ENCODE measurements at places on chromosomes 5 and 9.

DNA sequence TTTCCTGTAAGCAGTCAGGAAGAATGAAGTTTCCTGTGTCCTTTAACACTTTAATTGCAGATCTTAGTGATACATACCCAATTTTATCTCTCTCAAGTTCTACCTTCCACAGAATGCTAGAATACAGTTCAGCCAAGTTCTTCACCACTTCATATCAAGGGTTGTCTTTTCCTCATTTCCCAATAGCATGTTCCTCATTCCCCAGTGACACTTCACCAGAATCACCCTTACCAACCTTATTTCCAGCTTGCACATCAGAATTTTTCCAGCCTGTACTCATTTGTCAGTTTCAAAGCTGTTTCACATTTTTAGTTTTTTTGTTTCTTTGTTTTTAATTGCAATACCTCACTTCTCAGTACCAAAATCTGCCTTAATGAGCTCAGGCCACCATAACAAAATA, 126.1 kb downstream of the ESM1 start:
- DNase-seq, result no peak

DNA sequence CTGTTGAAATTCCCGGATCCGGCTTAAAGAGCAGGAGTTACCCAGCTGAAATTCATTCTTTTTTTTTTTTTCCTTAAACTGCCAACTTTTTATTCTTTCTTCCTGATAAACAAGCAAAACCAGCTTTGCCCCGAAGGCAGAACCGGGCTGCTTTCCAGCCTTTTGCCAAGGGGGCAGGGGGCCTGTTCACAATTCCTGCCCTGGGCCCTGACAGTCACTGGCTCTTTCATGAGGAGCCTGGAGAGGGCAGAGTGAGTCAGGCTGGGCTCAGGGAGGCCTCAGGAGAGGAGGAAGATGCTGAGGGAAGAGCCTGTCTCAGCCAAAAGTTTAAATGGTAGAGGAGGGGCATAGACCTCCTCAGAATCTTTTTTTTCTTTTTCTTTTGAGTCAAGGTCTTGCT, 4.8 kb downstream of the GLIPR2 start:
- no peak for DNase-seq

DNA sequence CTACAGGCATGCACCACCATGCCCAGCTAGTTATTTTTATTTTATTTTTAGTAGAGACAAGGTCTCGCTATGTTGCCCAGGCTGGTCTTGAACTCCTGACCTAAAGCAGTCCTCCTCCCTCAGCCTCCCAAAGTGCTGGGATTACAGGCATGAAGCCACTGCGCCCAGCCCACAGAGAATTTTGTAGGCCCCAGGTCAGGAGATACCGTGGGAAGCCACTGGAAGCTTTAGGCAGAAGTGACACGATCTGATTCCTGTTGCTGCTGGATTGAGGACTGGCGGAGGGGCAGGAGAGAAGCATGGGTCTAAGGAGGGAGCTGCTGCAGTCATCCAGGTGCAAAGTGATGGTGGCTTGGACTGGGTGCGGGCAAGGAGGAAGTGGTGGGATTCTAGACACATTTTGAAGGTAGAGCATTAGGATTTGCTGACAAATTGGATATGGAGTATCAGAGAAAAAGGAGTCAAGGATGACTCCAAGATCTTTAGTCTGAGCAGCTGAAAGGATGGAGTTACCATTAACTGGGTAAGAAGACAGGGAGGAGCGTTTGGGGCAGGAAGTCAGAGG, 20.7 kb downstream of the TCF7 start:
- DNase-seq, result peak; percentile 11

GRCh38 chr5:131163276-131164119, 1.6 kb downstream of the HINT1 start:
- no peak for DNase-seq

- no peak for DNase-seq
Measured at GRCh38 chr9:108838017-108838416, 17.8 kb downstream of the ACTL7B start.

- DNase-seq, result no peak
Measured at GRCh38 chr5:128196791-128197190, 113.2 kb downstream of the SLC12A2 start.

DNA sequence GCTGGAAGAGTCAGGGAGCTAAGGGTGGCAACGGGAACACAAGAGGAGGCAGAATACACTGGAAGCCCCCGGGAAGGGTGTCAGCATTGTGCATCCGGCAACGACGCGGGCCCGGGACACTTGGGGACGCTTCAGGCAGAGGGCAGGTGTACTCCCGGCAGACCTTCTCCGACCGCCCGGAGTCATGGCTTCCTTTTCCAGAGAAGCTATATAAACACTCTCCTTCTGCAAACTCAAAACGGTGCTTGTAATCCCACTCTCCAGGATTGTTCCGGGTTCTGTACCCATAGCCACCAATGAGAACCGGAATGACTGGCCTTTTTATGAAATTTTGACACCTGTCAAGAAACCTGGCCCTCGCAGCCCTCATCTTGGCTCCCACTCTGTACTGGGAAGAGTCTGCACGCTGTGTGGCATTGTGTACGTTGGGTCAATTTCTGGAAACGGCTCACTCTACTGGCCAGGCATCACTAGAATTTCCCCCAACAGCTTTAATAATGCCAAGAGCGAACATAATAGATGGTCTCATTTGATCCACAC, 462 bp upstream of the MCC start:
- no peak for DNase-seq

DNA sequence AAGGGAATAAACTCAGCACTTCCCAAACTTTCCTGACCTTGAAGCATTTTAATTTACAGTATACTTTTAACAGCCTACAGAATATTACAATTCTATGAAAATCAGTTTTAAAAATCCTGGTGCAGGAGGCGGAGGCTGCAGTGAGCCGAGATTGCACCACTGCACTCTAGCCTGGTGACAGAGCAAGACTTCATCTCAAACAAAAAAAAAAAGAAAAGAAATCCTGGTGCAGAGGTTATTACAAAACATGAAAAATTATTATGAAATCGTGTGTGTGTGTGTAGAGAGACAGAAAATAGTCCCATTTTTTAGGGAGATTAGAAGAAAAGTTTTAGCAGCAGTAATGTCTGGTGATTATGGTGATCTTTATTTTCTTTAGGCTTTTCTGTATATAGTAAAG, 26.9 kb downstream of the GOLPH3 start:
- DNase-seq, result no peak

- no peak for DNase-seq
Measured at GRCh38 chr9:133948561-133949485, 43.3 kb downstream of the VAV2 start.

- no peak for DNase-seq
Measured at GRCh38 chr9:115063058-115063845, 54.7 kb downstream of the TNC start.

- no peak for DNase-seq
Measured at GRCh38 chr5:1925111-1926070, 42.7 kb upstream of the IRX4 start.

GRCh38 chr5:78376315-78376714, 15.9 kb downstream of the SCAMP1 start:
- no peak for DNase-seq

DNA sequence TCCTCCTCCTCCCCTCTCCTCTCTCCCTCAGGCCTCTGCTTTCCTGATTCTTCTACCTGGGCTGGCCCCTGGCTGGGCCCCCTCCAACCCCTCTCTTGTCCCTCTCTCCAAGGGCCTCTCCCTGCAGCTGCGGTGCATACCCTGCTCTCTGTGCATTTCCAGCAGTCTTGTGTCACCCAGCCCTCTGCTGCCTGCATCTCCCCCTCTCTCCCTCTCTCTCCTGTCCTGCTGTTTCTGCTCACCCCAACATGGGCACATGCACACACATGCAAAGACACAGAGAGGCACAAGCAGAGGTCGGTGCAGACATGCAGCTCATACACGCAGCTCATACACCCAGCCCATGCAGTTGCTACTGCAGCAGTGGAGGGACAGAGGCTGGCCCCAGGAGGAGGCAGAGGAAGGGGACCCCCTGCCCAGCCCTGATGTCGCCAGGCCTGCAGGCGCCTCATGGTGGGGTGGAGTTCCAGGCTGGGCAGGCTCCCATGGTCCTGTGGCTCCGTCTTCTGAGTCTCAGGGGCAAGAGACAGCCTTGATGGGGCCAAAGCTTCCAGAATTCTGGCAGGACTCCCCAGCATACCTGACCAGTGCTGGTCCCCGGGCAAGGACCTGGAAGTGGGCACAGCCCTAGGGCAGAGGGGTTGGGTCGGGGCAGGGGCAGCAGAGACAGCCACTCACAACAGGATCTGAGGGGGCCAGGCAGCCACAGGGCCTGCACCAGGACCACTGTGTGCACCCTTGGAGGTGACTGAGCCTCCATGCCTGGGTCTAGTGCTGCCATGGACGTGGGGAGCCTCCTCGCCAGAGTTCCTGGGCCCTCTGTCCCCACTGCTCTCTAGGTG, 216.9 kb downstream of the C9orf50 start:
- DNase-seq, result no peak

DNA sequence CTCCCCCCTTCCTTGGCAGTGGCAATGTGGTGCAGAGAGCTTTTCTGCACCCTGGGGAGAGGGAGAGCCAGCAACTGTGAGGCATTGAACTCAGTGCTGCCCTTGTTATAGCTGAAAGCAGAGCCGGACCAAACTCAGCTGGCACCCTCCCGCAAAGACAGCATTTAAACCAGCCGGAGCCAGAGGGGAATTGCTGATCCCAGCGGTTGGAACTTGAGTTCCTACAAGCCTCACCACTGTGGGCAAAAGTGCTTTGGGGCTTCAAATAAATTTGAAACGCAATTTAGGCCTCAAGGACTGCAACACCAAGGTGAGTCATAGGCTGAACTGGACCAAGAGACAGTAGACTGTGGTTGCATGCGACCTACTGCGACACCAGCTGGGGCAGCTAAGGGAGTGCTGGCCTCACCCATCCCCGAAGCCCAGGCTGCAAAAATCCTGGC, 207.6 kb upstream of the CDKN2B start:
- DNase-seq, result no peak

GRCh38 chr9:98472216-98472615, 216.8 kb upstream of the TBC1D2 start:
- no peak for DNase-seq

DNA sequence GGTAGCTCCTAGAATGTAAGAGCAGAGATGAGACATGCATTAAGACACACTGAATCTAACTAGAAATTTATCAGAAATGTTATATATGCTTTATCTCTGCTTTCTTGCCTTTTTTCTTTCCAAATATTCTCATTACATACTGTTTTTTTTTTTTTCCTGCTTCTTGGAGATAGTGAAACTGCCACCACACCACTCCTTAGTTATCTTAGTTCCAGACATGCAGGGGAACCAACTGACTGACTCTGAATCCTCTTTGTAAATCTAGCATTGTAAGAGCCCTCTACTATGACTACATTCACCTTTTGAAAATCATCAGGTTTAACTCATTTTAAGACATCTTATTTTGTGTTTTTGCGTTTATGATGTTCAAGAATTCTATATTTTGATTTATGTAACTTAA, 181.3 kb upstream of the ST8SIA4 start:
- DNase-seq, result no peak

GRCh38 chr9:125747765-125748445, 732 bp downstream of the PBX3 start:
- DNase-seq, result no peak

GRCh38 chr5:135876146-135876545, 19.5 kb downstream of the IL9 start:
- DNase-seq, result no peak

- no peak for DNase-seq
Measured at GRCh38 chr9:136562746-136563495, 17.1 kb upstream of the NOTCH1 start.

DNA sequence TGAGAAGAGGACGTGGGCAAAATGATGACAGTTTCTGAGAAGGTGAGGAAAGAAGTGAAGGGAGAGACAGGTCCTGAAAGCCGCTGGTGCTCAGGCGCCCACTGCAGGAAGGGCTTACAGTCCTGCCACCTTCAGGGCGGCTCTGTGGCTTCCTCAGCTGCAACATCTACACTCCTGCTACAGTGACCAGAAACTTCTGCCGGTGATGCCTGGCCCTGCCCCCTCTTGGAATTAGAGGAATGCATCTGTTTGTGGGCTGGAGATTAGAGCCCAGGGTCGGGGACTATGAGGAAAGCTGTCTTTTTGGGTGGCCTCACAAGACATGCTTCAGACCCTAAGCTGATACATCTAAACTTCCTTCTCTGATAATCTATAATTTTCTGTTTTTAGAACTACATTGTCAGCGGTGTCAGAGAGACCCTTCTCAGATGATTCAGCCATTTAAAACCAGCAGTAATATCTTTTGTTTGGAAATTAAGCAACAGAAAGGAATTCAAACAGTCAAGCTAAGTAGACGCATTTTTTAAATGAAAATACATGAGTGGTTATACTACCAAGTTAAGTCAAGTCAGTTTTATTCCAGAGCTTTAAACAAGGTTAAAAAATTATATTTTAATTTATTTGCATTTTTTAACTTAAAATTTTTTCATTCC, 30.4 kb downstream of the PRDM6 start:
- DNase-seq, result no peak

- no peak for DNase-seq
Measured at GRCh38 chr5:113692891-113693457, 179.5 kb downstream of the YTHDC2 start.

DNA sequence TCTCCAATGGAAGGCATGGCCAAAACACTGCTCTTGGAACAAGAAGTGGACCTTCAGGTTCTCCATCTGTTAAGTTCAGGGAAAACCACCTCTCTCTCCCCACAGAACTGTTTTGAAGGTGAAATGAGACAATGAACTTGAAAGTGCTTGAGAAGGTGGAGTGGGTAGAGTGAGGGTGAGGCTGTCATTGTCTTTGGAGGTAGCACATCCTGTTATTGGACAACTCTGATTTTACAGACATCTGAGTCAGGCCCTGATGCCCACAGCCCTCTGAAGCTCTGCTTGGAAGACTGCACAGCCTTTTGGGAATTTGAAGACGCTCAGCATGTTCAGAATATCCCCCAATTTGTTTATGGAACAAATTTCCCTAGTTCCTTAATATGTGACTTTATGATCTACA, 27.6 kb upstream of the TEX48 start:
- no peak for DNase-seq

DNA sequence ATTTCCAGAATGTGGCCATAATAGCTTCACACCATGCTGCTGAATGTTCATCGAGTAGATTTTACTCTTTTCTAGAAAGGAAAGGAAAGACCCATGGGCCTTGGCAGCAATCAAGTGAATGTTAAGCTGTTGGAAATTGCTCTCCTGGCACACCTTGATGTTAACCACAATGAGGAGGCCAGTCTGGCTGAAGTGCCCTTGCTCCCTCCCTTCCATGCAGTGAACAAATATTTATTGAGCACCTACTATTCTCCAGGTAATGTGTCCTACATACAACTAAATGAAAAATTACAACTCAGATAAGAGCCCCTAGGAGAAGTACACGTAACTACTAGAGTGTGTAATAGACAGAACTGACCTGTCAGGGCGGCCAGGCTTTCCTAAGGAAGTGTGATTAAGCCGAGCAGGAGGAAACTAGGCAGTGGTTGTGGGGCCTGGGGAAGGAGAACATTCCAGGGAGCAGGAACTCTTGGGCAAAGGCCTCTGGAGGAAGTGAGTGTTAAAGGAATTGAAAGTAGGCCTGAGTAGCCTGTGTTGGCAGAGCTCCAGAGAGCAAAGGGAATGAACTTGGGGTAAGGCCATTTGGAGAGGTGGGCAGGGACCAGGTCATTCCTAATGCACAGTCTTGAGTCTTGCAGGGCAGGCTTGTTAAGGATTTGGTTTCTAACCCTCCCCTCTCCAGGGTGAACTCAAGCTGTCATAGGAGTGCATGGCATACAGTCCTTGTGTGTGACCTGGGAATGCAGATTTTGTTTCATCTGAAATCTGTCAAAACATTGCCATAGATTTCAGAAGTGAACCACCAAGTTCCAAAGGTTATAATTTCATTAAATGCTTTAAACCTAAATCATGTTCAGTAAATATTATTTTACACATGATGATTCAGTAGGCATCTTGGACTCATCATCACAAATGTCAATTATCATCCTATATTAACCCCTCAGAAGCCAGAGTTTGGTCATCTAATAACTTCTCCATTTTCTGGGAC, 9.0 kb upstream of the ZSWIM6 start:
- DNase-seq, result no peak

All from CD4-positive, alpha-beta T cell treated with Interleukin-15 for 1 hour (primary cell).